ENCODE measurements at places on chromosomes 4 and X.

DNA sequence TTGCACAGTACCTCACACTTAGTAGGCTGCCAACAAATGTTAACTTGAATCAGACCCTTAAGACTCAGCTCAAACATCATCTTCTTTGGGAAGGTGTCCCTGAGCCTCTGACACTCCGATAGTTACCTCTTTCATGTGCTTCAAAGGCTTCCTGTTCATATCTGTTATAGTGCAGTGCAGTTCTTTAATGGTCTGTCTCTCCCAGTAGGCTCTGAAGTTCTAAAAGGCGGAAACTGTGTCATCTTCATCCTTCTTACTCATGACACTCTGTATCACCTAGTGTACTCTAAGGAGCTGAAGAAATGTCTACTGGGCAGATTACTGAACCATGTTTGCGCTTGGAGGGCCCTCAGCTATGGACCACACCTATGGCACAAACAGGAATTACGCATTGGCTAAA, 2.1 kb upstream of the DIAPH2 start:
- no peak for DNase-seq

- DNase-seq, result peak; percentile 46
These were observed 14.1 kb downstream of the ZNF157 start for GRCh38 chrX:47384502-47384901.

GRCh38 chrX:24020306-24020876, 6.6 kb downstream of the KLHL15 start:
- no peak for DNase-seq

DNA sequence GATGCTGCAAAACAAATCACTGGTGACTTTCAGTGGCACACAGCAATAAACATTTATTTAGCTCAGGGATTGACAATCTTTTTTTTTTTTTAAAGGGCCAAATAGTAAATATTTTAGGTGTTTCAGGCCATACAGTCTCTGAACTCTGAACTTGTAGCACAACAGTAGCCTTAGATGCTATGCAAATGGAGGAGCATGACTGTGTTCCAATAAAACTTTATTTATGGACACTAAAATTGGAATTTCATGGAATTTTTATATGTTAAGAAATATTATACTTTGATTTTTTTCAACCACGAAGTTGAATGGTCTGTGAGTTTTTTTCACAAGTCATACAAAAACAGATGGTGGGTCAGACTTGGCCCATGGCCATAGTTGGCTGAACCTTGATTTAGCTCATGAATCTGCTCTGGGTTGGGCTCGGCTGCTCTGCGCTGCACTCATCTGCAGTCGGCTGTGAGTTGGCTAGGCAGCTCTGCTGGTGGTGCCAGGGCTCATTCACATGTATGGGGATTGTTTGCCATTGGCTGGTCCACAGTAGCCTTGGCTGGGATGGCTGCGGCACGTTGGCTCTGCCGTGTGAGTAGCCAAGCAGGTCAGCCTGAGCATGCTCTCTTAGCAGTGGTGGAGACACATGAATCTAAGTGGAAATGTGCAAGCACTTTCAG, 231.7 kb upstream of the PGRMC2 start:
- no peak for DNase-seq

DNA sequence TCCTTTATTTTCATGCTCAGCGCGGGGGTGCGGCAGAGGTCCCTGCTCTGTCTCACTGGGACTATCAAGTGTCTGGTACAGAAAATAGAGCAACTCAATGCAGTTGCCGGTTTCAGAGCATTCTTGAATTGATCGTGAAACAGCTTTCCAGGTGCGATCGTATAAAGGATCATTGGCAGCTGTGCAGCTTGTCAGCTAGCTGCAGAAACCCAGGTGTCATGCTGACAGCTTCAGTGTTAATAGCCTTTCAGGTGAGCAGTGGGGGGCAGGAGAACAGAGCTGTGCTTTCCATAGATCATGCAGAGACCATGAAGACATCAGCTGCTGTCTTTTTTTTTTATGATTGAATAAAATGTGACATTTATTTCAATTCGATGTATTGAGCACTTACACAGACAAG, 583.9 kb downstream of the NLGN4X start:
- DNase-seq, result no peak

DNA sequence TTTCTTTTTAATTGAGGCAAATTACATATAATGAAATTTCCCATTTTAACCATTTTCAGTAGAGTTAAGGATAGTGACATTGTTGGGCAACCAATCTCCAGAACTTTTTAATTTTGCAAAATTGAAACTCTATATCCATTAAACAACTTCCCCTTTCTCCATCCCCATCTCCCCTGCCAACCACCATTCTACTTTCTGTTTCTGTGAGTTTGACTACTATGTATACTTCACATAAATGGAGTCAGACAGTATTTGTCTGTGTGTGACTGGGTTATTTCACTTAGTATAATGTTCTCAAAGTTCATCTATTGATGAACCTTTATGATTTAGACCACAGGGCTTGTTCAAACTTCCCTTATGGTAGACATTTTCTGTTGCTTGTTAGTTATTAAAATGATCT, 364.5 kb upstream of the MAD2L1 start:
- DNase-seq, result no peak
